ENCODE measurements at places on chromosomes 7 and 10. TPM values are rescaled to one million over a fixed set of nuclear protein-coding genes. Genes with fewer than 3 reads are reported as not detected.

- no peaks in the 10 kb centered on the region for H3K27me3 ChIP-seq
- H3K36me3 ChIP-seq = no peaks in the 10 kb centered on the region
- no peak overlapping the region for H3K4me3 ChIP-seq
- no peak overlapping the region for H3K27ac ChIP-seq
- no peak for DNase-seq
These were observed 28.4 kb downstream of the JMJD1C start for GRCh38 chr10:63437116-63437949.

DNA sequence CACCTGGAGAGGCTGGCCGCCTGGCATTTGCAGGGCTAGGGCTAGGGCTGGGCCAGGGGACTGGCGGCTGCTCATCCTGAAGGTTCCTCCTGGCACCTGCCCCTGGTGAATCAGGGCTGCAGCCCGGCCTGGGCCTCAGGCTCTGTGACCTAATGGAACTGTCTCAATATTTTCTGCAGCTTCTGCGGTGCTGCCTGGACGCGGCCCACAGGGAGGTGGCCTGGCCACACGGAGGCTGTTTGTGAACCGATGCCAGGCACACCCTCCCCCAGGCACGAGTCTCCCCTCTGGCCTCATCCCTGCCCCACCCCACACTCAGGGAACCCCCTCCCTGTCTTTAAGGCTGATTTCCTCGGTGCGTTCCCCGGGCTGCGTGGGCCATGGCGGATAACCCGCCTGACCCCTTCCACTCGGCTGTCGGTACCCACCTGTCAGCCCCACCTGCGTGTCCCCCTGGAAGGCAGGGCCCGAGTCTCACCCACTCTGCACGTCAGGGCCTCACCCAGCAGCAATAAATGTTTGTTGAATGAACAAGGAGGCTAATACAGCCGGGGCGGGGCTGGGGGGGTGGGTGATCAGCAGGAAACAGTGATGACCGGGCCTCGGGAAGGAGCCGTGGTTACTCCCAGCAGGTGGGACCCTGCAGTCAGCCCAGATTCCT is 54.5 kb upstream of the DNAJB6 start:
- no peak for DNase-seq
- peaks cover 5% of the 10 kb centered on the region for H3K4me1 ChIP-seq
- no peaks in the 10 kb centered on the region for H3K36me3 ChIP-seq
- no peak overlapping the region for H3K27ac ChIP-seq
- H3K4me3 ChIP-seq = no peak overlapping the region
- no peaks in the 10 kb centered on the region for H3K27me3 ChIP-seq

DNA sequence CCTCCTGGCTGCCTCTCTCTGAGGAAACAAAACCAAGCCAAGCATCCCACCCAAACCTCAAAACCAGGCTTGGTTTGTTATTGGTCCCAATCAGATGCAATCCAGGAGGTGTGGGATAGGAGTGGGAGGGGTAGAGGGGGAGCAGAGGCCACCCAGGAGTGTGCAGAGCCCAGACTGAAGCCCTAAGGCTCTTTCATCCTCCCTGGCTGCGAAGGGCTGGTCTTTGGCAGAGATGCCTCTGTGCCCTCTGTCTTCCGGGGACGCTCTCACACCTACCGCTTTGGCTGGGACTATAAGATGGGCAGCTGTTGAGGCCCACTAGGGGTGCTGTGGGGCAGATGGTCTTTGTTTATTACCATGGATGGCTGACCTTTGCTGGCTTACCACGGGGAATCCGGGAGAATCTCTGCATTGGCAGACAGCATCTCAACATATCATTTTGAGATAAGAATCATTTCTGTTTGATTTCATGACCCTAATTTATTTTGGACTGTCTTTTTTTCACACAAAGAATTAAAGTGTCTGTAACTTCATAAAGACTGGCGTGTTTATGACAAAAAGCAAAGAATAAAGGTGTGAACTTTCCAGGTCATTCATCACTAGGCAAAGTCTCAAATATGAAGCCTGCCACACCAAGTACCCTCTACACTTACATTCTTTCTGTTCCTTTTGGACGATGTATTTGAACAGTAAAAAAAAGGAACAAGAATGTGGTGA is 6.5 kb upstream of the DENND2A start:
- no peaks in the 10 kb centered on the region for H3K4me1 ChIP-seq
- H3K36me3 ChIP-seq = no peaks in the 10 kb centered on the region
- no peaks in the 10 kb centered on the region for H3K27me3 ChIP-seq
- no peak overlapping the region for H3K27ac ChIP-seq
- DNase-seq = no peak

- no peak overlapping the region for H3K4me3 ChIP-seq
- no peaks in the 10 kb centered on the region for H3K27me3 ChIP-seq
- H3K27ac ChIP-seq = no peak overlapping the region
These were observed 31.3 kb downstream of the RABGEF1 start for GRCh38 chr7:66771795-66772194.

DNA sequence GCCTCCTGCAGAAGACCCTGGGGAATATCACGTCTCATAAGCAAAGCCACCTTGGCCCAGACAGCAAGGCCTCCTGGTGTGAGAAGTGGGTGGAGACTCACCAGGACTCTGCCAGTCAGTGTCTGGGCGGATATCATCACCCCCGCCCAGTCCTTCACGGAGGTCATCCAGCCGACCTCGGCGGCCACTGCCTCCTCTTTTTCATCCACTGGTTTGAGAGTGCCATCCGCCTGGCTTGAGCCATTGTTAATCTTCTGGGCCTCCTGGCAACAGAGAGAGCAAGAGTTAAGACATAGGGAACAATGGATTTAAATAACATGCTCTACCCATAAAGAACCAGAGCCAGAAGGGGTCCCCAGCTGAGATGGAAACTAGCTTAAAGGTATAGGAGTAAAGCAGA is 233.8 kb downstream of the KCNMA1 start:
- no peaks in the 10 kb centered on the region for H3K36me3 ChIP-seq
- DNase-seq = no peak
- no peak overlapping the region for H3K4me3 ChIP-seq
- no peaks in the 10 kb centered on the region for H3K27me3 ChIP-seq

AMPH gene
- total RNA-seq = 5.9 TPM

AZGP1 gene
- 2.3 TPM for total RNA-seq

MAPK8 gene
- 19.5 TPM for total RNA-seq
